ENCODE measurements at places on chromosomes 7 and 10.

DNA sequence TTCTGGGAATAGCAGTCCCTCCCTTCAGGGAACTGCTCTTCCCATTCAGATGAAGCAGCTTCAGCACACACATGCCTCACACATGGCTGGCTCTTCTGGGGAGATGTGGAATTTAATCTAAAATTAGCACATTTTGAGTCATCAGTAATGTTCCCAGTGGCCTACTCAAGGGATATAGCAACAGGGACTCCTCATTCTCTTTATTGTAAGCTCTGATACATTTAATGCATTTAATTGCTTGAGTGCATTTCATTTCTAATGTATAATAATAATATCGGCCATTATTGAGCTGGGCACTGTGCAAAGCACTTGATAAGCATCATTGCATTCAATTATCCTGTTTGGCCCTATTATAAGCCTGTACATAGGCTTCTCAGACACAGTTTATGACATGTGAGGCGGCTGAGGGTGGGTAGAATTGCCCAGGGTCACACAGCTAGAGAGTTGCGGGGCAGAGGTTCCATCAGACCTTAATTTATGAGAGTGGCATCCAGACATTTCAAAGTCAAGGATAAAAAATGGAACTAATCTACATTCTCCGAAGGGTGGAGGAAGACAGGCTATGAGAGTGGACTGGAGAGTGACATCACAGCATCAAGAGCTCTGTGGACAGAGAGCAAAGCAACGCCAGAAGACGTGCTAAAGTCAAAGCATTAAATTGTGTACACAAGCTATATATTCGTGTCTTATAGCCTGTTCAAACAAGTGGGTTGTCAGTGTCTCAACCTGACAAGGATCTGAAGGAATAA lies 76.8 kb downstream of the LANCL2 start:
- DNase-seq: no peak

GRCh38 chr7:11749629-11750028 lies 82.4 kb downstream of the THSD7A start:
- DNase-seq: no peak

GRCh38 chr7:8618441-8619070 lies 185.1 kb downstream of the NXPH1 start:
- no peak for DNase-seq

- no peak for DNase-seq
Observed at GRCh38 chr7:40220421-40220911, 85.7 kb downstream of the SUGCT start.

GRCh38 chr10:91662993-91663392 lies 30.1 kb upstream of the PPP1R3C start:
- no peak for DNase-seq

- no peak for DNase-seq
Observed at GRCh38 chr7:27103489-27104226, 1.2 kb upstream of the HOXA2 start.

Data from NCI-H1417 treated with DMSO at 0.1 percent for 48 hours (cell line).